Pulmonary artery endothelial cell (primary cell): ENCODE measurements at places on chromosomes 7 and 10.

DNA sequence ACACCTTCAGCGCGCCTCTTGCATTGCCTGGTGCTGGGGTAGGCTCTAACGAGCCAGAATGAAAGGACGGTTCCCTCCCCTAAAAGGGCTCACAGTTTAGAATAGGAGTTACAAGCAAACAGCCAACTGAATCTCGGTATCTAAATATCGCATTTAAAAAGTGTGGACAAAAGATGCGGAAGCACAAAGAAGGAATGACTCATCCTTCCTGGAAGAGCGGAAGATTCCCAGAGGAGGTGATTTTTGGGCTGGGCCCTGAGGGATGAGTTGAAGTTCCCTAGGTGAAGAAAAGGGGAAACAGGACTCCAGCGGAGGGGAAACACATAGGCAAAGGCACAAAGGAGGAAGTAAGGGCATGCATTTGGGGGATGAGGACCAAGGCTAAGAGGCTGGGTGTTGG lies 29.9 kb downstream of the SRRM3 start:
- DNase-seq = no peak

DNA sequence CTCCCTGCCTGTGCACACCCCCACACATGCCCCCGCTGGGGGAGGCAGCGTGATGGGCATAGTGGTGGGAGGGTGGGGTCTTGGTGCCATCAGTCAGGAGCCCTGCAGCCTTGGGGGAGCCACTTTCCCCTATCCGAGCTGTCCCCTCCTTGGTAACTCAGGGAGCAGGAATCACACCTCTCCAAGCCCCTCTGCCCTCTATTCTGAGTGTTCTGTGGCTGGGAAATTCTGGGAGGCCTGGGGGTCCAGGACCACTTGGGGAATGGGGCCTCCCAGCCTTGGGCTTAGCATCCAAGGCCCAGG lies 11.3 kb downstream of the DPYSL4 start:
- no peak for DNase-seq

DNA sequence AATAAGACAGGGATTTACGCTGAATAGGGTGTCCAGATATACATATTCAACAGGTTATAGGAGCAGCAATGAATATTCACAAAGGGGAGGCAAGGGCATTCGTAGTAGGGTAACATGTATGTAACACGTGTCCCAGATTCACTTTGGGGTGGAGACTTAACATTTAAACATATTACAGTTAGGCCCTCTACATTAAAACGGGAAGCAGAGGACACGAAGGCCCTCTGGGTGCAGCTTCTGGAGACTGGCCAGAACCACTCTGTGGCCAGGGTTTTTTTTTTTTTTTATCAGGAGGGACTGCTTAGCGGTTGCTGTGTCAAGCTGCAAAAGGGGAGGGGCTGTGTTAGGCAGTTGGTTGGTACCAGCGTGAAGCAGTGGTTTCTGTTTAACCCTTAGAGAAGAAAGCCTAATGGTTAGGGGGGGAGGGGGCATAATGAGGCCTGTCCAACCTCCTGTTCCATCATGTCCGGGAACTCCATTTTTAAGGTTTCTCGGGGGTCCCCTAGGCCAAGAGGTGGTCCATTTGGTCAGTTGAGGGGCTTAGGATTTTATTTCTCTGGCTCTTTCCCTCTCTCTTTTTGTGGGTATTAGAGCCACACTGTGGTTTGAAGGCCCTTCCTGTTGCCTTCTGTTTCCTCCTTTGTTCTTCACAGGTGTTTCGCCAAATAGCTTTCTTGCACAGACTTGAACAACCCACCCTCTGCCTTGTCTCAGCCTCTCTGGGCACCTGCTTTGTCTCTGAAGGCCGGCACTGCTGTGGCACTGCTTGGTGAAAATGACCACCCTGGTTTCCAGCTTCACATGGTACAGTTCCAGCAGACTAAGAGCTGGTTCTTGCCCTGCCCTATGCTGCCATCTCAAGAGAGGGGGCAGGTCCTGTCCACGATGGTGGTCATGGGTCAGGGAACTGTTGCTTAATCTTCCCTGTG lies 26.4 kb downstream of the PRF1 start:
- DNase-seq = no peak

DNA sequence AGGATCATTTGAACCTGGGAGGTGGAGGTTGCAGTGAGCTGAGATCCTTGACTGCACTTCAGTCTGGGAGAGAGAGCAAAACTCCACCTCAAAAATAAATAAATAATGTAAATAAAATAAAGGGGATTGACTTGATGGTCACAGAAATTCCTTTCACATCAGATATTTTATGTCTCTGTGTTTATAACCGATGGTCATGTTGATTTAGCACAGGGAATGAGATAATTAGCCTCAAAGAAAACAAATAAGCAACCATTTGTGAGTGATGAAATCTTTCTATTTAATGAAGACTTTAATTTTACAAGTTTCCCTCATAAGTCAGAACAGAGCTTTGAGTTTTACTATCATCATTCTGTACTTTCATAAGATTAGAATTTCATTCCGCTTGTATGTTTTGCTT lies 64.8 kb upstream of the NUPR2 start:
- no peak for DNase-seq

- no peak for DNase-seq
Measured at GRCh38 chr7:158657189-158657746, 47.3 kb downstream of the NCAPG2 start.

- DNase-seq = no peak
Measured at GRCh38 chr10:113139699-113140098, 189.7 kb downstream of the TCF7L2 start.

- DNase-seq = peak; percentile 97
Measured at GRCh38 chr7:84637568-84638338, 443.2 kb upstream of the SEMA3A start.

- no peak for DNase-seq
Measured at GRCh38 chr7:92880212-92881090, 44.1 kb upstream of the CDK6 start.

DNA sequence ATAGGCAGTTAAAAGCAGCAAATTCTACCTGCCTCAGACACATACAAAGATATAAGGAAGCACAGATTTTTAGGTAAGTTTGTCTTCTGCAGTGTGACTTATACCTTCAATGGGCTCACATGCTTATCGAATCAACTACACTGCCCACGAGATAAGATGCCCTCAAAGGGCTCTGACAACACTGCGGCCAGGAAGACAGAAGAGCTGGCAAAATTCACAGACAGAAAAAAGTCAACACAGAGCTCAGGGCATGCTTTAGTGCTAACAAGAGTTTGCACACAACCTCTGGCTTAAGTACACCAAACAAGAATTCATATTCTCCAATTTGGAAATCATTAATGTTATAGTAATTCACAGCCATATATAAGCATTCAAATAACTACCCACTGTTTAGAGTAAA lies 62.3 kb downstream of the LARP4B start:
- no peak for DNase-seq

- DNase-seq = no peak
Measured at GRCh38 chr7:108071551-108071950, 58.6 kb downstream of the LAMB4 start.

GRCh38 chr10:100744987-100745881 lies at the start of gene PAX2:
Gene PAX2 (plus strand): TSS chr10:100745582. CDS start chr10:100746261, 679 bp downstream.
- DNase-seq = no peak

GRCh38 chr7:85185424-85186082 lies 1.3 kb downstream of the SEMA3D start:
- no peak for DNase-seq

GRCh38 chr7:5466551-5466950 lies 42.9 kb upstream of the TNRC18 start:
- DNase-seq = no peak

DNA sequence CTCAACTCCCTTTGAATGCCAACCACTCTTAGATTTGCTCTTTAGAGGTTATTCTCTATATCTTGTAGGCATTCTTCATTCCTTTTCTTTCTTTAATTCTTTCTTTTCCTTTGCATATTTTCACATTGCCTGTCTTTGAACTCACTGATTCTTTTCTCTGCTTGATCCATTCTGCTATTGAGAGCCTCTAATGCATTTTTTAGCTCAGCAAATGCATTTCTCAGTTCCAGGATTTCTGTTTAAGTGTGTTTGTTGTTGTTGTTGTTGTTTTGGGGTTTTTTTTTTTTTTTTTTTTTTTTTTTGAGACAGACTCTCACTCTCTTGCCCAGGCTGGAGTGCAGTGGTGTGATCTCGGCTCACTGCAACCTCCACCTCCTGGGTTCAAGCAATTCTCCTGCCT lies 71.6 kb downstream of the FBXL13 start:
- DNase-seq = no peak

DNA sequence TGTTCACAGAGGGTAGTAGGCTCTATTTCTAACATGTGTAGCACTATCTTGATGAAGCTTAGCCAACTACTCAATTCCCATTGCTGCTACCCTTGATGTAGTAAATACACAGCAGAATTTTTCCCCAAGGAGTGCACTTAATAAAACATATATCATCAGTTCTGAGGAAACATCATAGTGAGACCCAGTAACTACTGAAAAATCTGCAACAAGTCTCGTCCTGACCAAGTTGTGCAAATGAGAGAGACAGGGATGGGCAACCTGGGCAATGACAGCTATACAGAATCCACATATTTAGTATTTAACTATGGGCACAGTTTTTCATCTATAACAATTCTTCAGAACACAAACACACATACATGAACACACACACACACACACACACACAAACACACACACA lies 1073.8 kb upstream of the SORCS1 start:
- no peak for DNase-seq

DNA sequence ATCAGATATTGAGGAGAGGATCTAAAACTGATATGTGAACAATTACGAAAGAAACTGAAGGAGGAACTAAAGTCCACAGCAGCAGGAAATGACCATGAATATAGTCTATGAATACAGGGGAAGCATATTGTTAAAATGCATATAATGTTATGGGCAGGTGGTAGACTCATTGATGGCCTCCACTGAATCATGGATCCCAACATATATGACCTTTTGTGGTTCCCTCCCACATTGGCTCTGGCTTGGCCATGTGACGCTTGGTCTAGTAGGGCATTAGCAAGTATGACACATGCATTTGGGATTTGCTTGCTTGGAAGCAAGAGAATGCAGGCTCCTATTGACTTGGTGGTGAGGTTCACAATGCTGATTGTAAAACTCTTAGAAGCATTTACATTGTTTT lies 55.2 kb upstream of the RAB18 start:
- no peak for DNase-seq

GRCh38 chr7:132337450-132338080 lies 238.7 kb downstream of the PLXNA4 start:
- DNase-seq = no peak

DNA sequence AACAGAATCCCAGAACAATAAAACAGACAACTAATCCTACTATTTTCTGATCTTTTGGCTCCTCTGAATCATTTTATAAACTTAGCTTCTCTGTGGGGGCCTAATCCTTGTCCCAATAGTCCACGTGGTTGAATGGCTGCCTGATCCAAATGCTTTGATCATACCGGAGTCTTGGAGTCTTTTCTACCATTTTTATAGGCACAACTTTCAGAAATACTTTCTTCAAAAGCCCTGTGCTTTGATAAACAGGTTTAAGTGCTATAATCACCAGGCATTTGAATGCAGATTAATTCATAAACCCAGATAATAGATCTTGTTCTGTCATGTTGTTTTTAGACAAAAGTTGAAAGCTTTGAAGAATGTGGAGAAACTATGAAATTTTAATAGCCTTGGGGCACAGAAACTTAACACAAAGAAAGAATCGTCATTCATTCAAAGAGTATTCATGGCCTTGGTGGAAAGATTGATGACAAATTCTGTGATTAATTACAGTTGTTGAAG lies 163.7 kb downstream of the AHR start:
- DNase-seq = no peak

DNA sequence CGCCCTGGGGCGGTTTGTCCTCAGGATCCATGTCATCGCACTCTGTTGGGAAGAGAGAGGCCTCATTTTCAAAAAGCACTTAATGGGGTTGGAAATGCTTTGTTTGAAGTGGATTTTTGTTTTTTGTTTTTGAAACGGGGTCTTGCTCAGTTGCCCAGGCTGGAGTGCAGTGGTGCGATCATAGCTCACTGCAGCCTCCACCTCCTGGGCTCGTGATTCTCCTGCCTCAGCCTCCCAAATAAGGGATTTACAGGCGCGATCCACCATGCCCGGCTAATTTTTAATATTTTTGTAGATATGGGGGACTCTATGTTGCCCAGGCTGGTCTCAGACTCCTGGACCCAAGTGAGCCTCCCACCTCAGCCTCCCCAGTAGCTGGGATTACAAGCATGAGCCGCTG lies 735 bp downstream of the FKBP6 start:
- no peak for DNase-seq

- peak; percentile 61 for DNase-seq
Measured at GRCh38 chr7:95470452-95470851, 15.3 kb upstream of the ASB4 start.

GRCh38 chr7:2607122-2607922 lies 24.5 kb upstream of the TTYH3 start:
- DNase-seq = no peak

DNA sequence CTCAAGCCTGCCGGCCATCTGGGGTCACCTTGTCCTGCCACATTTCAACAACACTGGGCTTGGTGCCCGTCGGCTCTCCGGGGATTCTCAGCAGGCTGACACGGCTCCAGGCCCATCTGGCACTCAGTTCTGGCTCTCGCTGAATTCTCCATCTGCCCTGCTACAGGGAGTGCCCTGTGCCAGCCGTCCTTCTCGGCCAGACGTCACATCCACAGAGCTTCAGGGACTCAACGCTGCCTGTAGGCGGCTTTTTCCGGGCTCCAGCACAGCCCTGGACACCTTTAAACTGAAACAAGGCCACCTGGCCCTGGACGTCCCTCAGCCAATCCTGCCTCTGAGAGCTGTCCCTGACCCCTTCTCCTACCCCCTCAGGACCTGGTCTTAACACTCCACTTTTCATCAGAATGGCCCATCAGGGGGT lies 43.0 kb downstream of the TMEM130 start:
- DNase-seq = no peak

GRCh38 chr10:91410638-91411371 lies 661 bp downstream of the HECTD2 start:
- no peak for DNase-seq

GRCh38 chr7:157271315-157271990 lies 65.4 kb upstream of the DNAJB6 start:
- DNase-seq = no peak

DNA sequence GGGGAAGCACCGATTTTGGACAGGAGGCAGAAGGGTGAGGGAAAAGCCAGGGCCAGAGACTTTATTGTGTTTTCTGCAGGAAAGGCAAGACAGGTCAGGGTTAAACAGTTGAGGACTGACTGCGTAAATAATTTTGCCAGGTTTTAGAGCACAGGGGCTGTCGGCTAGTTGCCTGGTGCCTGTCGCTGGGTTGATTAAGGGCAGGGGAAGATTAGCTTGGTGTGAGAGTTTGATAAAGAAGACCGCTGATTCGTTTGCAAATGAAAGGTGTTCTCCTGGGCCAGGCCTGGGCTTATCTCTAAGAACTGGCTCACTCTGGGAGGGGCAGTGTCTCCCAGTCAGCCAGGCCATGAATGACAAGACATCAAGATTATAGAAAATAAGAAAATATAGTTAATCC lies 75.6 kb downstream of the SLC37A3 start:
- DNase-seq = no peak

GRCh38 chr10:97331153-97331703 lies 3.3 kb downstream of the FRAT2 start:
- no peak for DNase-seq
